ENCODE measurements at places on chromosomes 1 and 21. TPM values are rescaled to one million over a fixed set of nuclear protein-coding genes. Genes with fewer than 3 reads are reported as not detected.

- no peak for DNase-seq
- no peaks in the 10 kb centered on the region for H3K4me1 ChIP-seq
- no peak overlapping the region for H3K4me3 ChIP-seq
- H3K27me3 ChIP-seq = no peaks in the 10 kb centered on the region
Measured at GRCh38 chr1:4128616-4129015, 228.5 kb upstream of the C1orf174 start.

DNA sequence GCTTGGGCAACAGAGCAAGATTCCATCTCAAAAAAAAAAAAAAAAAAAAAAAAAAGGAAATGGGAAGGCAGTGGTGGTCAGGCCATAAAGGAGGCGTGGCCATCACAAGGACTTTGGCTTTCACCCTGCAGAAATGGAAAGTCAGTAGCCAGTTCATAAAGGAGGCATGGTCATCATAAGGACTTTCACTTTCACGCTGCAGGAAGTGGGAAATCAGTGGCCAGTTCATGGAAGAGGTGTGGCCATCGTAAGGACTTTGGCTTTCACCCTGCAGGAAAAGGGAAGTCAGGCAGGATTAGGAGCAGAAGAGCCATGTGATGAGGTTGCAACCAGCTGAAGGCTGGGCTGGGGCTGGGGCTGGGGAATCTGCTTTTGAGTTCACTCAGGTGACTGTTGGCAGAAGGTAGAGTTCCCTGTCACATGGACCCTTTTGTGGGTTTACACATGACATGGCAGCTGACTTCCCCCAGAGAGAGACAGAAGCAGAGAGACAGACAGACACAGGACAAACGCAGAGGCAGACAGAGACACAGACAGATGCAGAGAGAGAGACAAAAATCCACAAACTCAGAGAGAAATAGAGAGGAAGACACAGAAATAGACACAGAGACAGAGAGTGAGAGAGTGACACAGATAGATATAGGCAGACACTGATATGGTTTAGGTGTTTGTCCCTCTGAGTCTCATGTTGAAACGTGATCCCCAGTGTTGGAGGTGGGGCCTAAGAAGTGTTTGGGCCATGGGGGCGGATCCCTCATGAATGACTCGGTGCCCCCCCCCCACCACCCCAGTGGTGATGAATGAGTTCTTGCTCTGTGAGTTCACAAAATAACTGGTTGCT, 263.9 kb upstream of the KAZN start:
- no peak overlapping the region for H3K27ac ChIP-seq
- H3K36me3 ChIP-seq = no peaks in the 10 kb centered on the region
- no peak overlapping the region for H3K4me3 ChIP-seq
- H3K27me3 ChIP-seq = no peaks in the 10 kb centered on the region
- no peaks in the 10 kb centered on the region for H3K4me1 ChIP-seq
- DNase-seq = no peak

- no peaks in the 10 kb centered on the region for H3K4me1 ChIP-seq
- no peaks in the 10 kb centered on the region for H3K36me3 ChIP-seq
- no peak overlapping the region for H3K27ac ChIP-seq
- H3K4me3 ChIP-seq = no peak overlapping the region
- DNase-seq = no peak
- H3K27me3 ChIP-seq = no peaks in the 10 kb centered on the region
Measured at GRCh38 chr1:24177161-24177560, 9.9 kb downstream of the IFNLR1 start.

GRCh38 chr1:201349092-201349491, 28.4 kb downstream of the TNNT2 start:
- no peak overlapping the region for H3K27ac ChIP-seq
- no peaks in the 10 kb centered on the region for H3K4me1 ChIP-seq
- no peaks in the 10 kb centered on the region for H3K27me3 ChIP-seq
- H3K4me3 ChIP-seq = no peak overlapping the region

DNA sequence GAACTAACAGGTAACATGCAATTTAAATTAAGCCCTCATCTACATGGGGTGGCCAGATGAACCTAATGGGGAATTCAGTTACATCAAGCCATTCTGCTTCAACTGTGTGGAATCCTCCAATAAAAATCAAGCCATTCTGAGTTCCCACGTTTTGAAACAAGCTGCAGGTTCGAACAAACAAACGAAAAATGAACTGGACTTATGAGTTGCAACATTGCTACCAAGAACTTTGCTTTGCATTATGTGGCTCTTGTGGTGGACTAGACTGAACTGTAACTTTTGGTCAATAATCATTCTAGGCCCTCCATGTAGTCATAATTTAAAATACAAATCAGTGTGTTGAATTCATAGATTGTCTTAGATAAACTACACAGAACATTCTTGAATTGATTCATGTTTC, 517.2 kb downstream of the PTBP2 start:
- no peaks in the 10 kb centered on the region for H3K36me3 ChIP-seq
- no peak overlapping the region for H3K27ac ChIP-seq
- DNase-seq = no peak
- no peaks in the 10 kb centered on the region for H3K4me1 ChIP-seq
- H3K4me3 ChIP-seq = no peak overlapping the region

DNA sequence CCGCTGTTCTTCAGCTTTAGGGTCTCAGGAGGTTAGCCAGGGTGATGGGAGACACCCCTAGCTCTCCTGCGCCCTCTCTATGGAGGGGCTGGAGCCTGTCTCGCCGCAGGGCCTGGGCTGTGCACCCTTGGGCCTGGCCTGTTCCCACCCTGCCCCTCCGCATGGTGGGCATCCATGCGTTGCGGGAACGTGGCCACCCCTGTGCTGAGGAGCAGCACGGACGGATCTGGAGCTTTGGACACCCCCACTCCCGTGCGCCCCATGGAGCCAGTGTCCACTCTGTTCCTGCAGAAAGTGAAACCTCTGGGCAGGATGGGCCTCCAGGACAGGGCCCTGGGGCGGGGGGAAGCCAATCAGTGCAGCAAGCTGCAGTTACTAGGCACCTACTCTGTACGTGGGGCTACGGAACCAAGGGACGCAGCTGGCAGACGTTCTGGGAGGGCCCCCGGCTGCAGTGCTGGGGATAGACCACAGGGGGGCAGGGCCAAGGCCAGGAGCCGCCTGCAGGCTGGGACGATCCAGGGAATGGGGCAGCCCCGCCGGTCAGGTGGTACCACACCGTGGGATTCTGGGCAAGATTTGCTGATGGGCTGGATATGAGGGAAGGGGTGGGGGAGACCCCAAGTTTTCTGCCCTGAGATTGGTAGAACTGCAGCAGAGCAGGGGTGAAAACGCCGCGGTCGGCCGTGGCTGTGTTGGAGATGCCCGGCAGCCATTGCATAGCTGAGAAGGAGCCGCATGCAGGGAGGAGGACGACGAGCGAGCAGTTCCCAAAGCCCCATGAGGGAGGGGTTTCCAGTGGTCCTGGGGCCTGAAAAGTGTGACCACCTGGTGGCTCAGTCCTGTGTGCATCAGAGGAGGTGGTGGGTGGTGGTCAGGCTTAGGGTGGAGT, 43.3 kb downstream of the TP73 start:
- no peak overlapping the region for H3K4me3 ChIP-seq
- no peak overlapping the region for H3K27ac ChIP-seq
- DNase-seq = no peak
- H3K27me3 ChIP-seq = no peaks in the 10 kb centered on the region
- H3K4me1 ChIP-seq = no peaks in the 10 kb centered on the region

DNA sequence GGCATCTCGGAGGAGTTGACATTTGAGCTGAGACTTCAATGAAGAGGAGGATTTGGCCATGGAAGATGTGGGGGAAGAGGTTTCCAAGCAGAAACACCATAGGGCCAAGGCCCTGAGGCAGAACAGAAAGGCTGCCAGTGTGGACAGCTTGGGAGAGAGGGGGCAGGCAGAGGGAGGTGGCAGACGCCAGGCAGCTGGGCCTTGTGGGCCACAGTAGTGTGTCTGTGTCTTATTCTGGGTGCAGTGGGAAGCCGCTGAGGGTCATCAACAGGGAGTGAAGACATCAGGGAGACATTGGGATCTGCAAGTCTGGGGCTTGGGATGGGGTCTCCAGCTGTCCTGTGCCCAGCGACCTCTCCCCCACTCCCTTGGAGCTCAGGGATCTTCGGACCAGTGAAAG, 96.8 kb downstream of the LACTBL1 start:
- H3K4me1 ChIP-seq = peaks cover 2% of the 10 kb centered on the region
- no peak for DNase-seq
- no peak overlapping the region for H3K27ac ChIP-seq
- H3K27me3 ChIP-seq = no peaks in the 10 kb centered on the region

GRCh38 chr1:9909234-9910046, 629 bp downstream of the CTNNBIP1 start:
- DNase-seq = peak; percentile 89
- no peaks in the 10 kb centered on the region for H3K27me3 ChIP-seq
- peak overlapping the region; percentile 30 for H3K4me3 ChIP-seq
- peak overlapping the region; percentile 26 for H3K27ac ChIP-seq
- H3K4me1 ChIP-seq = peaks cover 8% of the 10 kb centered on the region
- no peaks in the 10 kb centered on the region for H3K36me3 ChIP-seq

- H3K4me3 ChIP-seq = no peak overlapping the region
- H3K27me3 ChIP-seq = no peaks in the 10 kb centered on the region
- no peak for DNase-seq
- no peaks in the 10 kb centered on the region for H3K36me3 ChIP-seq
Measured at GRCh38 chr1:118291661-118292060, 106.6 kb upstream of the SPAG17 start.

- no peaks in the 10 kb centered on the region for H3K36me3 ChIP-seq
- no peak overlapping the region for H3K4me3 ChIP-seq
- H3K4me1 ChIP-seq = no peaks in the 10 kb centered on the region
- H3K27me3 ChIP-seq = no peaks in the 10 kb centered on the region
- no peak for DNase-seq
Measured at GRCh38 chr1:77796695-77797405, 17.4 kb downstream of the MIGA1 start.

DNA sequence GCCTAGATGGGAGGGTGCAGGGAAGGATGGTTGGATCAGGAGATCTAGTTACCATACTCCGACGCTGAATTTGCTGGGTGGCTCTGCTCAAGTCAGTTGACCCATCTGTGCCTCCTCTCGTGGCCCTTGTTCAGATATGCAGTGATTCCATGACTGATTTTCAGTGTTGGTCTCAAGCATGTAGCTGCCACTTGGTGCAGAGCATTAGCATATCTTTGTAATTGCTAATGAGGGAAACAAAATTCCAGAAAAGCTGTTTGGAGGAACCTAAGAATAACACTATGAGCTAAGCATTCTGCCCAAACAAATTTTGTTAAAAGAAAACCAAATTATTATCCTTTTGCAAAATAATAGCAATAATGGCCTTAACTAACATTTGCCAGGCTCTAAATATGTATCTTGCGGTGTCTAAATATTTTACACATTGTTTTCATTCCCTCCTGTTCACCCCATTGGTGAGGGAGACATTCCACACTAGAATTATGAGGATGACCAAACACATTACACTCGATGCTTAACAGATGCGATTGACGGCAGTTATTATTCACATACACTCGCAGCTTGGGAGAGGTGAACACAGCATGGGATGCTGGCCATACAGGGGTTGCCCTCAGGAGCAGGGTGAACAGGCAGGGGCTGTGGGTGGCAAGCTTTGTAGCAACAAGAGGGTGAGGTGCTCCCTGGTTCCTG, 69.1 kb downstream of the KCNJ15 start:
- H3K27ac ChIP-seq = peak overlapping the region; percentile 19
- H3K4me1 ChIP-seq = peaks cover 12% of the 10 kb centered on the region
- H3K4me3 ChIP-seq = no peak overlapping the region
- no peaks in the 10 kb centered on the region for H3K36me3 ChIP-seq

- no peak overlapping the region for H3K27ac ChIP-seq
- no peak overlapping the region for H3K4me3 ChIP-seq
Measured at GRCh38 chr1:245220381-245220985, 65.7 kb downstream of the KIF26B start.

DNA sequence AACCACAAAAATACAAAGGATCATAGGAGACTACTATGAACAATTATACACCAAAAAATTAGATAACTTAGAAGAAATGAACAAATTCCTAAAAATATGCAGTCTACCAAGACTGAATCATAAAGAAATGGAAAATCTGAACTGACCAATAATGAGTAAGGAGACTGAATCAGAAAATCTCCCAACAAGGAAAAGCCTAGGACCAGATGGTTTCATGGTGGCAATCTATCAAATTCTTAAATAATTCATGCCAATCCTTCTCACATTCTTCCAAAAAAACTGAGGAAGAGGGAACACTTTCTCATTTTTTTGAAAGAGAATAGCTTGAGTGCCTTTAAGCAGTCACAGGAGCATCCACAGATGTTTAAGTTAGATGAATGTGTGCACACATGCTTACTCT, 31.8 kb upstream of the DISP1 start:
- no peaks in the 10 kb centered on the region for H3K4me1 ChIP-seq
- no peak overlapping the region for H3K27ac ChIP-seq
- no peak overlapping the region for H3K4me3 ChIP-seq
- no peak for DNase-seq

DNA sequence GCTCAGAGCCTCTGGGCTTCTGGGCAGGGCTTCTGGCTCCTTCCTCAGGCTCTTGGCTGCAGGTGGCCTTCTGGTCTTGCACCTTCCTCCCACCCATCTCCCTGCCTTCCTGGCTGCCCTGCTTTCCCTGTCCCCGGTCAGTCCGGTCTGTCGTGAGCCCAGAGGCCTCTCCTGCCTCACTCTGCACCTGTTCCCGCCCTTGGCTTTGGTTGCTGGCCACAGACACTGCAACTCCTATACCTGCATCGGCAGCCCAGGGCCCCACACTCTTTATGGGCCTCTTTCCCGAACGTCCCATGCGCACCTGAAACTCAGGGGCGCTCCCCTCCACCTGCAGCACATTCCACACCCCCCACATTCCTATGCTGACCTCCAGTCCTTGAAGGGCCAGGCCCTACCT, 7.9 kb downstream of the FBXO2 start:
- DNase-seq = no peak
- no peak overlapping the region for H3K4me3 ChIP-seq
- H3K4me1 ChIP-seq = no peaks in the 10 kb centered on the region
- peaks cover 11% of the 10 kb centered on the region for H3K27me3 ChIP-seq
- no peaks in the 10 kb centered on the region for H3K36me3 ChIP-seq

Gene CCDC30
- total RNA-seq = 18.0 TPM

Gene ITPKB
- total RNA-seq = 39.3 TPM

Gene FAM89A
- 14.9 TPM for total RNA-seq

Gene LMX1A
- total RNA-seq = not detected

Gene OLIG1
- 1.5 TPM for total RNA-seq

Gene FCGR3A
- 41.7 TPM for total RNA-seq

Gene TNNI3K
- 1.4 TPM for total RNA-seq
